ENCODE measurements at places on chromosomes 4 and X.

DNA sequence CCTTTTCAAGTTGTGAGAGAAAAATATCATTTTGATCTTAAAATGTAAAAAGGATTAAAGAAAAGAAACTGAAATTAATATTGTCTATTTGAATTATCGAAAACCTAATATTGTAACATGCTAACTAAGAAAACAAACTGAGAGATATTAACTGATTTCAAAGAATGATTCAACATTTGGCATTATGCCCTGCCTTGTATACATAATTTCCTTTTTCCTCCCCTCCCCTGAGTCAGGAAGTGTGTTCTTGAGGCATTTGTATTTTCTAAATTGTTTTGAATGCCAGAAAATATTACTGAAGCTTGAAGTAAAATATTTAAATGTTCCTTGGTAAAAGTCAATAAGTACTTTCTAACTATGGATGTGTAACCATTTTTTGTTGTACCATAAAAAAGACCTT is 49.4 kb downstream of the RPS6KA3 start:
- no peak for DNase-seq

DNA sequence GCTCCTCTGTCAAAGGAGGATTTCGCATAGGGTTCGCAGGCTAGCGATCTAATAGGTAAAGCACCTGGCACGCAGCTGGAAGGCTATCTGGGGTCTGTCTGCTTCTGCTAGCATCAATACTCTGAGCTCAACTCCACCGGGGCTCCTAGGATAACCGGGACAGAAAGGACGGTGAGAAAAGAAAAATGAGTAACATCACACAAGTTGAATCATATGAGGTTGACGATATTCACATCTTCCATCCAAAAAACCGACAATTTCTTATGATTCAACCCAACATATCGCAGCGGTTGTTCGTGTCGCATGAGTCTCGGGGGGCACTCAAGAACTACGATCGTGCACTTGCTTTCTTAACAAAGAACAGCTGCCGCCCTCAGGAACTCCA is 1.8 kb downstream of the PROM1 start:
- DNase-seq: no peak

DNA sequence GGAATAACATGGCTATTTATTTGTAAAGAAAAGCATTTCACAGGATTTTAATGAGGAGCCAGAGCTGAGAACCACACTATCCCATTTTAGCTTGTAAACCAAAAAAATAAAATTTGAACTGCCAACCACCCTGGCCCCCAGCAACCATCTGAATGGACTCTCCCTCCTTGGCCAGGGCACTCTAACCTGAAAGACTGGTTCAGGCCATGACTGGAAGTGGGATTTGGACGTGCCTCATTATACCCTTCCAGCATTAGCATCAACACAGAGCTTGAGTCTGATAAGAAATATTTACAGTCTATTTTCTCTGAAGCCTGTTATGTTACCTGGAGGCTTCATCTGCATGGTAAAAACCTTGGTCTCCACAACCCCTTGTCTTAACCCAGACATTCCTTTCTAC is 30.0 kb downstream of the METAP1 start:
- DNase-seq: no peak

- peak; percentile 3 for DNase-seq
These were observed 28.0 kb upstream of the GLRA2 start for GRCh38 chrX:14501327-14501726.

- no peak for DNase-seq
These were observed 174.5 kb downstream of the NKX6-1 start for GRCh38 chr4:84324303-84325245.

DNA sequence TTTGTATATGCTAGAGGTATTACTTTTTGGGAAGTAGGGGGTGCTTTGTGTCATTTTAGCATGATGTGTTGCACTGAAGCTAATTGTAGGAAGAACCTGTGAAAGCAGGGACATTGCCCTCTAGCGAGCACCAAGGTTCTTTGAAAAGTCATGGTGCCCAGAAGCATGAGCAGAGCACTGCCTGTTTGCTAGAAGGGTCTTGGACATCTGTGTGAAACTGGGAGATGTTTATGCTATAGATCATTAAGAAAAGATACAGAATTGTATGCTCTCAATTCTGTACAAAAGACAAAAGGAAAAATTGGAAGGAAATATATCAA is 14.7 kb downstream of the GRPR start:
- DNase-seq: no peak

GRCh38 chrX:80246271-80246670 is 174.0 kb upstream of the TENT5D start:
- DNase-seq: no peak

GRCh38 chr4:68613752-68614151 is 37.6 kb upstream of the UGT2B17 start:
- DNase-seq: no peak

DNA sequence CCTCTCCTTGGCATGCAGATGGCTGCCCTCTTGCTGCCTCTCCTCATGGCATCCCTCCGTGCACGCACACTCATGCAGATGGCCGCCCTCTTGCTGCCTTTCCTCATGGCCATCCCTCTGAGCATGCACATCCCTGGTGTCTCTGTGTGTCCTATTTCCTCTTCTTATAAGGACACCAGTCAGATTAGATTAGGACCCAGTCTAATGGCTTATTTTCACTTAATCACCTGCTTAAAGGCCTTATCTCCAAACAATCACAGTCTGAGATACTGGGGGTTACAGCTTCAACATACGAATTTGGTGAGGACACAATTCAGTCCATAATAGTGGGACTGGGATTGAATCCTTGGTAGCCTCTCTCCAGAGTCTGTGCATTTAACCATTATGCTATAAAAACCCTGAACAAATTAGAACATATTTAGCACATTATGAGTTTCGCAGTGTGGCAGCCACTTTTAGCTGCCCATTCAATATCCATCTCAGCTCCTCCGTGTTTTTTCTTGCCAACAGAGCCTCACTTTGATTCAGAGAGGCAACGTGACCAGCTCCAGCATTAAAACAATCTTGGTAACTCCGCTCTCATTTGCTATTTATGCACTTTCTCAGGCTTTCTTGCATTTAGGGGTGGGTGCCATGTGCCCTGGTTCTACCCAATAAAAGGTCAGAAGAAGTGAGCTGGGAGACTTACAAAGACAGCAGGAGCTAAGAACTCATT is 26.2 kb upstream of the TMEM150C start:
- DNase-seq: no peak

DNA sequence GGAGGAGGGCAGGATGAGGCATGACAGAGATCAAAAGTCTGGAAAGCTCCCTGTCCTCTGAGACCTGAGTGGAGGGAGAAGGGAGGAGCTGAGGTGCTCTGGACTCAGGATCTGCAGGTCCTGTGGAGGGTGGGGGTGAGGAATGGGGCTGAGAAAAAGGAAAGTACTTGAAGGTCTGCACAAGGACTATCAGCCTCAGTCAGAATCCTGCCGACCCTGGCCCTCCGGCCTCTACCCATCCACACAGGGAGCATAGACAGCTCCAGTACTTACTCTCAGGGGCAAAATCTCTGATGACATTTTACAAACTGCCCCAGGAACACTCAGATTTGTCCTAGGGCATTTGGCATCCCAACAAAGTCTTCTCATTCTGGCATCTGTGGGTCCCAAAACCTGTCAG is 991 bp upstream of the ITIH6 start:
- DNase-seq: no peak

DNA sequence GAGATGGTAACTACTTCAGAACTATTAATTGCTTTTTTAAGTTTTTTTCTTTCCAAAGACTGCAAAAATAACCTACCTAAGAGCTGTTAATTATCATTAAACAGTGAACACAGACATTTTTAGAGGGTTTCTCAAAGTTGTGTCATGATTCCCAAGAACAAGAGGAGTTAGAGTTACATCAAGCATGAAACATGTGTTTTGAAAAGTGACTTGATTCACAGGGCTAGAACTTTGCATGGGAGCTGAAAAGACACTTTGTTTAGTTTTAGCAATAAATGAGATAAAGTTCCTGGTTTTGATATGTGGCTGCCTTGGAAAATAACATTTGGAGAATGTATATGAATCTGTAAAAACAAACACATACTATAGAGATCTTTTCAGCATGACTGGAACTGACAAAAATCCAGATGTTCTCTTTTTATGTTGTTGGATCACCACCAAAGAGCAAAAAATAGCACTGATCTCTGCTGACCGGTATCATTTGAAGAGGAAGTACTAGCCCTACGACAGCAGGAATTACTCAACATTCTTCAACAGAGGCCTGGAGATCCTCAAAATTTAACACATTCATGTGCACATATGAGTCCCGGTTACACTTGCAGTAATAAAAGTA is 173.0 kb upstream of the PCDH18 start:
- no peak for DNase-seq

GRCh38 chr4:48008021-48008596 is 8.4 kb downstream of the CNGA1 start:
- no peak for DNase-seq

- DNase-seq: no peak
These were observed 348.6 kb downstream of the TRAM1L1 start for GRCh38 chr4:116736756-116737155.

GRCh38 chrX:18542905-18543304 is 117.5 kb downstream of the CDKL5 start:
- no peak for DNase-seq

DNA sequence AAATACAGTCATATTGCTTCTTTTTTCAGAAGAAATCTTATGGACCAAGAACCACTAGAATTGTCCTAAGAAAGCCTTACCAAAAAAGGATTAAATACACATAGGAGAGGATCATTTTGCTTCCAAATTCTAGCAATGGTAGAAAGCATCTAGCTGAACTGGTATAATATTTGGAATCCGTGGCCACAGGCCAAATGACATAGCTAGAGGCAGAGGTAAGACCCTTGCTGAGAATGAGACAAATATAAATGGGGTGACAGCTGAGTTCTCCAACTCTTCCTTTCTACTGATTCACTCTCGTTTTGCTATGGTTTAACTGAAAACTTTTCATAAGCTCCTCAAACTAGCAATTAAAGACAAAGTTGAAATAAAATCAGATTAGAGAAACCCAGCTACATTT is 150.0 kb downstream of the TTC29 start:
- DNase-seq: no peak

- DNase-seq: no peak
These were observed 61.1 kb downstream of the PACRGL start for GRCh38 chr4:20761382-20761781.

DNA sequence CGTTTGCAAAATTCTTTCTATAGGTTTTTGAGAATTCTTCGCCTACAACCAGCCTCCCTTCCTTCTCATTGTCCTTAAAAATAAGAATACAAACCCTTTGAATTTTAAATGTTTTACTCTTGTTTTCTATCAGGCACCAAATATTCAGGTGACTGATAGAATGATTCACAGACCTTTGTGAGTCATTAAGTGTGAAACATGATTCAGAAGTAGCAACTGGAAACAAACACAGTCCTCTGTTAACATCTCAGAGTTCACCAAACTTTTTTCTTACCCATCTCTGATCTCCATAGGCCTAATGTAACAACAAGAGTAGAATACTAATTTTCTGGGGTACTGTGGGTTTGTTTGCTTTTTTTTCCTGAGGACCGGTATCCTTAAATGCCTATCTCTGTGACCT is 63.4 kb upstream of the MAB21L2 start:
- no peak for DNase-seq
